ENCODE measurements at places on chromosomes 6 and 20.

DNA sequence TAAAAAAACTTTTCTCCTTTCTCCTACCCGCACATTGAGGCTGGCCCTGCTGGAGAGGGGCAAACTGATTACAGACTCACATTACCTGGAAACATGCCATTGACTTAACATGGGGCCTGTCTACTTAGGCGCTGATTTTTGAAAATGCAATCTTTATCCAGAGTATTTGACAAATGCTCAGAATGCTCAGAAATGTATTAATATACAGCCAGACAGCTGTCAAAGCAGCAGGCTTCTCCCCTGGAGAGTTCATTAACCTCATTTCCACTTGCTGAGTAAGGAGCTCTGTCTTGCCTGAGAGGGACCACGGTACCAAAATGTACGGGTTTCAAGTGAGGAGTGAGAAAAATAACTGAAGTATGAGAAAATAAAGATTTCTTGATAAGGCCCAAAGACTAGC, 95.7 kb downstream of the PAX1 start:
- no peak for DNase-seq

- DNase-seq: no peak
Observed at GRCh38 chr6:144134737-144135136, 15.6 kb upstream of the STX11 start.

DNA sequence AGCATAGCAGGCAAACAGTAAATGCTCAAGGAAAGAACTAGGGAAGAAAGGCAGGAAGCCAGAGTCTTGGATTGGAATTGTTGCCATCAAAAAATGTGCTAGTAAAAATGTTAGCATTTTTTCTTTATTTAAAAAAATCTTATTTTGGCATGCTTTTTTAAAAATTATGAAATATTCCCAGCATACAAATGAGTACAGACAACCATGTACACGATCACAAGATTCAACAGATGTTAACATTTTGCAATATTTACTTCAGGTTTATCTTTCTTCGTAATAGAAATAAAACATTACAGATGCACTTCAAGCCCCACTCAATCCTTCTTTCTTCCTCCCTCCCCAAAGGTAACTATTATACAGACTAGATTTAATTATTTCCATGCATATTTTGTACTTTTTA, 27.4 kb upstream of the NOP56 start:
- no peak for DNase-seq

DNA sequence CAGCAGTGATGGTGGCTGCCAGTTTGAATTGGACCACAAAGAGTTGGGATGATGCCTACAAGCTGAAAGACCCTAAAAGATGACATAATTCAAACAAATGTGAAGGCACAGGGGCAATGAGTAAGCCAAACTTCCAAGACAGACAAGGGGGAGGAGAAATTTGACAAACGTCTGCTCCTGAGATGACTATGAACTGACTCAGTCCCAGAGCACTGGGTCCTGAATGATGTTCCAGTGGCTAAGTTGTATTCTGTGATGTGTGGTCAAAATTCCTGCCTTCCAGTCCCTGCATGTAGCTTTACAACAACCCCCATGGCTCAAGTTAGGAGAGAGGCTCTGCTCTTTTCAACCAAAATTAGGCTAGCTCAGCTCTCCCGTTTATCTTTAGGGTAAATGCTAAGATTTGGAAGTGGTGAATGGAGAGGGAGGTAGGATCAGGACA, 86.1 kb upstream of the SIRPA start:
- DNase-seq: no peak

DNA sequence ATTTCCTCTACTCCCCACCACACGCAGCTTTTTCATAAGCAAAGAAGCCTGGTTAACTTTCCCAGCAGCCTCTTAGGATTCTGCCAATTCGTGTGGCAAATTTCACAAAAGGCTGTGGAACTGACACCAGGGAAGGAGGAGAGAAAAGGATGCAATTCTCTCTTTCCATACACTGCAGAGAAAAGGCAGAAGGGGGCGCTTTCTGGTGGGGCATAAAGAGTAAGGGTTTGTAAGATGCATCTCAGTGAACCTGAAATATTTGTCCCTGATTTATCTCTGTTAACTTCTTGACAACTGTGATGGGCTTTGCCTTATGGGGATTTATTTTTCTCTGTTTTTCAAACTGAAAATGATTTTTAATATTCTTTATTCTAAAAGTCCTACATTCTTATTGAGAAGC, 45.5 kb upstream of the GLP1R start:
- DNase-seq: no peak

GRCh38 chr6:153980171-153980570, 58.9 kb upstream of the OPRM1 start:
- DNase-seq: no peak

GRCh38 chr6:148524976-148525375, 182.3 kb downstream of the SASH1 start:
- DNase-seq: no peak

DNA sequence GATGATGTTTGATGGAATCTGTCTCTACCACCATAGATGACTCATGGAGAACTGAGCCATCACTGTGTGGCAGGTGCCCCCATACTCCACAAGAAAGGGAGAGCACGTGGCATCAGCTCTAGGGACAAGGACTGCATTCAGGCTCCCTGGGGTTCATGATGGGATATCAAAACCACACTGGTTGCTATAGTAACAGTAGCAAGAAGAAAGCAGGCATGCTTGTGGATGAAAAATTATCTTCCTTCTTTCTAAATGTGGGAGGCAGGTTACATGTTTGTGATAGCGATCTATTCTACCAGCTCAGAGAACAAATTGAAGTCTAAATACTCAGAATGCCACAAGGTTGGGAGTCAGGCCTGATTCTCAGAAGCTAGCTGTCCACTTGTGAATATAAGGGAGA, 224.2 kb downstream of the ARHGAP18 start:
- DNase-seq: no peak

All from stimulated activated CD8-positive, alpha-beta memory T cell treated with anti-CD3 and anti-CD28 coated beads, Interleukin-4, amount 100 ng/mL, for 4 hours (primary cell).